Activated CD4-positive, alpha-beta T cell treated with anti-CD3 and anti-CD28 coated beads, Interleukin-2, amount 50 U/mL, for 4 hours (primary cell): ENCODE measurements at places on chromosomes 2 and 18.

- DNase-seq: no peak
These were observed at the start of gene PIEZO2 for GRCh38 chr18:11149441-11150270. PIEZO2 (minus strand) TSS chr18:11149569; CDS start chr18:11148588, 981 bp downstream.

DNA sequence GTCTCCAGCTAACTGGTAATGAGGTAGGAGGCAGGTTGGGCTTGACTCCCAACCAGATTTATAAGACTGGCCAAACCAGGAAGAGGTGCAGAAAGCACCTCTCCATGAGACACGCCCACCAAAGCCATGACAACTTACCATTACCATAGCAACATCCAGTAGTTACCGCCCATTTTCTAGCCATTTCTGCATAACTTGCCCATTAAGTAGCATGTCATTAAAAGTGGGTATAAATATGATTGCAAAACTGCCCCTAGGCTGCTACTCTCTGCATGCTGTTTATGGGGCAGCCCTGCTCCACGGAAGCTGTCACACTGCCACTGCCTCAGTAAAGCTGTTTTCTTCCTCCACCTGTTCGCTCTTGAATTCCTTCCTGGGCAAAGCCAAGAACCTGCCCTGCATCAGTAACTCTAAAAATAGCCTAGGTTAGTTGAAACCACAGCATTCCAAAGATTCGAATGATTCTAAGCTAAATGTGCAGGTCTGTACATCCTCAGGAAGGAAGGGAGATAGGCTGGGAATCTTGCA is 131.9 kb downstream of the ATL2 start:
- no peak for DNase-seq

DNA sequence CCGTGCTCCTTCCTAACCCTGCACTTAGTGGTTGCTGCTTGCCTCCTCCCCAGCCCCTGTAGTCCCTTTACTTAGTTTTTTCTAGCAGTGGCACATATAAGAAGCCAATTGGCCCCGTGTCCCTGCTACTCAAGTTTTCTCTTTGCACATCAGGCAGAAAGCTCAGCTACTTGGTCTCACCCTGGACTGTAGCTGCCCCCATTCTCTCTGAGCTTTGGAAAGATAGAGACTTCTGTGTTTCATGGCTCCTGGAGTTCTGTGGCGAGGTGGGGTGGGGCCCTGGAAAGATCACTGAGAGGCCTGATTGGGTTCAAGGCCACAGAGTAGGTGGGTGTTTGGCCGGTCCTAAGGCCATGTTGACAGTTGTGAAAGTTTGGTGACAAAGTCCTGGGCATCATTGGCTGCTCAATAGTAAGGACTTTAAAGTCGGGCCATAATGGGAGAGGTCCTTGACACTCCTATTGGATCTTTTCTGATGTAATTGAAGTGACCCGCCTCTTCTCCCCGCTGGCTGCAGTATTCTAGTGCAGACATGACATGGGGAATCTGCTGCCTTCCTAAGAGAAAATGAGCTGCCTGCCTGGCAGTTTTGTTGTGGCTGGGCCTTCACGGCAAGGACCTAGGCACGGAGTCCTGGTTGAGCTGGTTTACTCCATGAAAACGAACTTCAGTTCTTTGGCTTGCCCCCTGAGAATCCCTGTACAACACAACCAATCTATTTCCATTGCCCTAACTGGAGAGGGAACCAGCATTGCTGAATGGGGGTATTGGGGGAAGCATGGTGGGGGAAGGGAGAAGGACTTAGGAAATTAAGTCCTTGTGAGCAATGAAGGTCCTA is 26.2 kb upstream of the CYP27A1 start:
- no peak for DNase-seq

- DNase-seq: no peak
These were observed 18.6 kb downstream of the THADA start for GRCh38 chr2:43576981-43577892.

DNA sequence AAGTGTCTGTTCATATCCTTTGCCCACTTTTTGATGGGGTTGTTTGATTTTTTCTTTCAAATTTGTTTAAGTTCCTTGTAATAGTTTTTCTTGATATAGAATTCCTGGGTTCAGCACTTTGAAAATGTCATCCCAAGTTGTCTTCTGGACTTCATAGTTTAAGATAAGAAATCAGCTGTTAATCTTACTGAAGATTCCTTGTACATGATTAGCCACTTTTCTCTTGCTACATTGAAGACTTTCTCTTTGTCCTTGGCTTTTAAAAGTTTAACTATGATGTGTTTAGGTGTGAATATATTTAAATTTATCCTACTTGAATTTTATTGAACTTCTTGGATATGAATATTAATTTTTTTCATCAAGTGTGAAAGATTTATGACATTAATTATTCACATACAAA is 387.2 kb upstream of the CWC22 start:
- no peak for DNase-seq

GRCh38 chr2:9001229-9001628 is 2.3 kb downstream of the MBOAT2 start:
- DNase-seq: no peak

DNA sequence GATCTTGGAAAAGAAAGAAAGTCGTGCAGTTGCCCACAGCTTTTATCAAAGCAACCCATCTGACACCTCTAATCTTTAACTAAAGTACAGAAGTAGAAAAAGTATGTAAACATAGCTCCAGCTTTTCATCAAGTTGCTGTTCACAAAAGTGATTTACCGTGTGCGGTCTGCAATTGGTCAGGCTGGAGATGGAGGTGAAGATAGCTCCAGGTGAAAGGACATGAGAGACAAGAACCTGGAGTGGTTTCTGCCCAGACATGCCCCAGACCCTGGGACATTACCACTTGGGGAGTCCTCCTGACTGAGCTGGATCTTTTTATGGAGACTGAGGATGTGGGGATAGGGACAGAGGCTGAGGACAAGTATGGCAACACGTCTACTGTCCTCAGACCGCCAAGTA is 82.7 kb downstream of the LAMA1 start:
- no peak for DNase-seq
